ENCODE measurements at places on chromosomes 7 and 10.
A peak's percentile ranks its signal among the peaks of the same experiment; 100 is the strongest.

DNA sequence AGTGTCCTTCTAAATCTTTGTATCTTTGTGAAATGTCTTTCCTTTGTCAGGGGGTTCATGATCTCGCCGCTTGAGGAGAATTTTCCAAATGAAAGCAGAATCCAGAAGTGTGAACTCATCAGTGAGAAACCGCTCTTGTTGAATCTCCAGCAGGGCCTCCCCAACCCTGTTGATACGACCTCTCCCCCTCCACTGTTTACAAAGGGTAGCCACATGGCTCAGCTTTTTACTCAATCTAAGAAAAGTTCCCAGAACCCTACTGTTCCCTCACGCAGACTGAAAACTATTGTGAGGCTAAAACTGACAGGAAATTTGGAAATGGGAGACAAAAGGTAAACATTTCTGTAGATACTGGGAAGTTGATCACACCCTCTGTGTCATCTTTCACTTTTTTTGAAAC is 73.9 kb downstream of the SEMA3C start:
- DNase-seq, result no peak

DNA sequence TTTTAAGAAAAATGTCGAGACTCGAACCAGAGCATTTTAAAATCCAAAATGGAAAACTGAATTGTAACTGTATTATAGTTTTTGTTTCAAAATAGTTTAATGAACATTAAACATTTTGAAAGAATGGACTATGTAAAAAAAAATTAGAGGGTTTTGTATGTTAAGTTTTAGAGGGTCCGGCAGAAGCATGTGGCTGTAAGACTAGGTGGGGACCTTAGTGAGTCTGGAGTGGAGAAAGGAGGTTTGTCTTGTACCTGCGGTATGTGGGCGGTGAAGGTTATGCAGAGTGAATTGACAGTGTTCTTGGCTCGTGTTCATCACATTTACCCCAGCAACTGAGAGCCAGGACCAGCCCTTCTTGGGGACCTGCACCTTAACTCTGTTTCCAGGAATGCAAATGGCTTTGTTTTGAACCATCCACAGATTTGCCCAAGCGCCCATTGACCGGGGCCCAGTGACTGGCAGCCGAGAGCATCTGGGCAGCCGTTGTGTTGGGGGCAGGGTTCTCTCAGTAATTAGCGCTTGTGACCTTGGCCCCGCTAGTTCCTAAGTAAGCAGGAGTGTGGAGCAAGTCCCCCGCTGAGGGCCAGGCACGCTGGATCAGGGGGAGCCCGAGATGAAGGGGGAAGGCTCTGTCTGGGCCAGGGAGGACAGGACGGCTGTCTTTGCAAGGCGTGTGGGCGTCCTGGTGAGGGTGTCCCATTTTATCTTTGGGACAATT is 1.4 kb upstream of the KLF6 start:
- DNase-seq, result peak; percentile 52

- no peak for DNase-seq
These were observed 52.0 kb upstream of the KCTD7 start for GRCh38 chr7:66576646-66577045.

GRCh38 chr10:21919906-21920305 is 83.6 kb downstream of the DNAJC1 start:
- DNase-seq, result no peak

DNA sequence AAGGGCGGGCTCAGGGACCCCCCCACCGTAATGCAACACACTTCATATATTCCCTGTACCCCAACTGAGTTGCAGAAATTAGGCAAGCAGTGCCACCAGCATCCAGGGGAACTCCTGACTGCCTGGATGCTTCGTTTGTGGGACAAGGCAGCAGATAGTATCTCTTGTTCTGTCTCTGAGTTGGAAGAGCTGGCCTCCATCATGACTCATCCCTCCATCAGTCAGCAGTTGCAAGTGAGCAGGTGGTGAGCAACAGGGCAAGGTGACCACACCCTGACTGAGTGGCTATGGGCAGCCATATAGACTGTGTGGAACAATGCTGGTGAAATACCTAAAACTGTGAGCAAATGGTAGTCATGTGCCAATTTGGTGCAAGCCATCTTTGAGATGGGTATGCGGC is 22.8 kb upstream of the ADAMTS14 start:
- no peak for DNase-seq

- no peak for DNase-seq
These were observed 63.2 kb upstream of the TOMM7 start for GRCh38 chr7:22885797-22886261.

- no peak for DNase-seq
These were observed 122.7 kb upstream of the PDSS1 start for GRCh38 chr10:26574783-26575182.

DNA sequence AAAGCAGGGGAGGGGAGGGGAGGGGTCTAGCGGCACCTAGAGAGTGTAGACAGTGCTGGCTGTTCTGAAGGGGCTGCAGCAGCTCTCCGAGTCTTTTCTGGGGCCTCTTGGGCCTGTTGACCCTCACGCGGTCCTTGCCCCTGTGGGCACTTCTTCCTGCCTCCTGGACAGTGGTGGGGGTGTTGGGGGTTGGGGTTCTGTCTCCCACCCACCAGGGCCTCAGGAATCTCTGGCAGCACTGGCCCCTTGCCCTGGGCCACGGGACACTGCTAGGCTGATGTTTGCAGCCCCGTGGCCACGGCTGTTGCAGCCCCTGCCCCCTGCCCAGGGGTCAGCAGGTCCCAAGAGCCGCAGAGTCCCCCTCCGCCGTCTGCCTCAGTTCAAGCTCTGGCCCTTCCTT is 68.9 kb upstream of the INPP5A start:
- DNase-seq, result no peak

- no peak for DNase-seq
These were observed 91.7 kb upstream of the PDGFA start for GRCh38 chr7:611281-611810.

GRCh38 chr10:104349623-104350126 is 4.0 kb upstream of the CFAP58 start:
- DNase-seq, result no peak

- DNase-seq, result no peak
These were observed 74.1 kb downstream of the HIPK2 start for GRCh38 chr7:139703487-139704307.

DNA sequence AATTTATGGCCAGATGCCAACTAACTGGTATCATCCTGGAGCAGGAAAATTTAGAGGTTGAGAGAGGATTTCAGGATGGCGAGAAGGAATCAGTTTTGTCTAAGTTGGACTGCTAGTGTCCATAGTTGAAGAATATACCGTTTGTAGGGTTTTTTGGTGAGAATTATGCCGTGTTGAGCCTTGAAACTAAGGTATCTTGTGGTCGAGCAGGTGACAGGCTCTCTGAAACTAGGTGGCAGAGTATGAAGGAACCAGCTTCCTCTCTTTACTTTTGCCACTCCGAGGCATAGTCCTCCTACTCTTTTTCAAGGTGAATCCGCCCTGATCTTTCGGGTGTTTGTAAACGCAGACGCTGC is 9.7 kb downstream of the MDFIC start:
- DNase-seq, result no peak

GRCh38 chr10:94439275-94439861 is 37.0 kb downstream of the TBC1D12 start:
- DNase-seq, result no peak

GRCh38 chr7:138951953-138952352 is 29.2 kb downstream of the KIAA1549 start:
- DNase-seq, result no peak

DNA sequence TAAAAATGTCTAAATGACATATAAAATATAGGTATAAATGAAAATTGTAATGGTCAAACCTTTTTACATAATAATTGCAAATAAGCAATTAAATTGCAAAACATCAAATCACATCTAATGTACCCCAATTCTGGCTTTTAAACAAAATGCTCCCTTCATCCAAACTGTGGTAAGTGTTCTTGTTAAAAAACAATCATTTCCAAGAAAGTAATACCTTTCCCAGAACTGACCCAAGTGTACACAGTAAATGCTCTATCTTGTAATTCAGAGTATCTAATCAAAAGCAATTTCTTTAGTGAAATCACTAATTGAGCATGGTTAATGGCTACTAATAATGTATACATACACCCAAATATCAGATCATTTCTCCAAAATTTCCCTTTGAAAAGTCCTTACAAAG is 28.0 kb downstream of the ITGB1 start:
- DNase-seq, result no peak

DNA sequence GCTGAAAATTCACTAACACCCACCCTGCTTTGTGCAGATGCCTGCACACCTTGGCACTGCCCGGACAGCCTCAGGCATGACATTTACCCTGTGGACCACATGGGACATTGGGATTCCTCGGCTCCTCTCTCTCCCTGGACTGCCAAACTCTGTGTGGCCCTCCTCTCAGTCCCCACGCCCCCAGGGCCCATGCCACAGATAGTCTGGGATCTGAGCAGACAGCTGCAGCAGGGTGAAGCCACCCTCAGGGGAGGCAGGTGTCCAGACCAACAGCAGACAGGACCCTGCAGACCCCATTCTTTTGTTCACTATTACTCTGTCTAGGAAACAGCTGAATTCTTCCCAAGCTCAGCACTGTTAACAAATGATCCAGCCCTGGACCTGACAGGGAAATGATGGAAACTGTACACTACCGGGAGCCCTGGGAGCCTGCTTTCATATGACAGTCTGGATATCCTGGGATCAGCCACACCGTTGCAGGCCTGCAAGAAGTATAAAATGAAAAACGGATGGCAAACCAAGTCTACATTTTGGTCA is 83.4 kb downstream of the VOPP1 start:
- DNase-seq, result no peak

All from neural progenitor cell (in vitro differentiated cells).